ENCODE measurements at places on chromosomes 5 and 9.

GRCh38 chr5:44770780-44771717 is 37.7 kb upstream of the MRPS30 start:
- no peak for DNase-seq

DNA sequence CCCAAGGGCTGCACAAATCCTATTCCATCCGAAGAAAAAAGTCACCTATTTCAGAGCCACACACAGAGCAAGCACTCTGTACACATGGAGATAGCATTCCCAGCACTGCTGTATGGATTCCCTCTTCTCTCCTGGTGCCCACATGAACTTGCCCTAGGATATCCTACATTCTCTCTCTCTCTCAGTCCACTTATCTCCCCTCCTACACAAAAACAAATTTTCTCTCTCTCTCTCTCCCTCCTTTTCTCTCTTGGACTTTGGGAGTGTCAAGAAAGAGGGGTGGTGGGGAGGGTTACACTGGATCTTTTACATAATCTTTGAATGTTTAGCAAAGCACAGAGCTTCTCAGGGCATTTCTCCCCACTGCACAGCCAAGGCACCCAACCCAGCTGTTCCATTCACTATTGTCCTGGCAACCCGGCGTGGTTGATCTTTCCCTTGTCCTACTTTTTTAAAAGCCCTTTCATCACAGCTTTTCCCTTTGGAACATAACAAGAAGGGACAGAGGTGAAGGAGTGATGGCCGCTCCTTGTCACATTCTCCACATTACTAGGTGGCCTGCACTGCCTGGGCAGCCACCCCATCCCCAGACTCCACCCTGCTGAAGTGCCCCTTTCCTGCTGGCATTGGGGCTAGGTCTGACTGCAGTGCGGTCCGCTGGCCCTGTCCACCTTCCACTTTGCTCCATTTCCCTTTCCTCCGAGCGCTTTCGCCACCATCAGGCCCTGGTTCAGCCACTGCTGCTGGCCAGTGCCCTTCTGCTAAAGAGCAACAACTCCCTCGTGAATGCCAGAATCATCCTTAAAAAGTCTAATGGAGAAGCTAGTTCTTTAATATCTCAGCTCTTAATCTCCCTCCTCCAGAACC is 22.2 kb upstream of the SLC1A3 start:
- DNase-seq = no peak

- DNase-seq = no peak
These were observed 107.5 kb downstream of the NDFIP1 start for GRCh38 chr5:142215915-142216681.

GRCh38 chr5:66553916-66554575 is 42.1 kb upstream of the MAST4 start:
- peak; percentile 8 for DNase-seq

- no peak for DNase-seq
These were observed 28.4 kb downstream of the ZFP62 start for GRCh38 chr5:180832638-180833068.

DNA sequence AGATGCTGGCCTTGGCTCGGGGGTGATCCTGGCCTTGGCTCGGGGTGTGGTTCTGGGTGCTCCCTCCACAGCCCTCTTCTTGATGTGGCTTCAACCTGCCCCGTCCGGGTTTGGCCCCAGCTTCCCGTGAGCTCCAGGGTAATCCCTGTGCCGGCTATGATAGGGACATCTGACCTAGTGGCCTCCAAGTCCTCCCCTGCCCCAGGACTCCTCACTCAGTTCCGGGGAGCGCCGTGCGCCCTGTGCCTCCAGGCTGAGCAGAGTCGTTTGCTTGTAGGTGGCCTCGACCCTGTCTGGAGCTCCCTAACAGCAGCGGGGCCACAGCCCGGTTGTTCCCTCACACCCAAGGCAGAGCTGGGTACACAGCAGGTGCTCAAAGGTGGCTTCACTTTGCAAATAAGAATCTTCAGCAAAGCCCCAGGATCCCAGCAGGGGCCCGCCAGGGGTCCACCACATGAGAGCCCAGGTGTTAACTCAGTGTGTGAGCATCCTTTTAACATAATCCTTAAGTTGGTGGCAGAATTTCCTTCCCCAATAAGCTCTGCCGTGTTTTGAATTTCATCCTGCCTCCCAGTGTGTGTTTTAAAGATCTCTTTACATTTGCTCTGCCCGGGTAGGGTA is 32.3 kb upstream of the CEP72 start:
- DNase-seq = no peak
